ENCODE measurements at places on chromosomes 13 and 19.

DNA sequence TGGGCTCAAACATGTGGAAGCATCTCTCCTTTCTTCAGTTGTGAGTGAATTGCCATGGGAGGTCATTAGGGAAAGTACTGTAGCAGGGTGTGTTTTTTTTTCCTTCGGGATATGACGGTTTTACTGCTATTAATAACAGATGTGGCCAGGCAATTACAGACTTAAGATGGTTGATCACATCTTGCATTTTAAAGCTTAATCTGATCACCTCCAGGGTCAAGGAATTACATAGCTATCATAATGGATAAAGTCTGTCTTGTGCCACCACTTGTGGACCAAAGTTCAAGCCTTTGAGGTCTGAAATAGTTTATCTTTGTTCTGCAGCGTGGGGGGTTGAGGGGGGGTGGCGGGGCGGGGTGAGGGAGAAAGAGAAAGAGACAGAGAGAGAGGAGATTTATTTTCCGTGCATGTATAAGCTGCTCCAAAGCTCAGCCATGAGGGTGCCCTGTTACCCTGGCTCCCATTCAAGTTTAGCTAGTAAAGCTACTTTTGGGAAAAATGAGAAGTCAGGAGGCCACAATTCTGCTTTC is 5.5 kb upstream of the SERP2 start:
- DNase-seq: no peak

GRCh38 chr19:38496116-38496515 is 62.6 kb downstream of the RYR1 start:
- DNase-seq: no peak

DNA sequence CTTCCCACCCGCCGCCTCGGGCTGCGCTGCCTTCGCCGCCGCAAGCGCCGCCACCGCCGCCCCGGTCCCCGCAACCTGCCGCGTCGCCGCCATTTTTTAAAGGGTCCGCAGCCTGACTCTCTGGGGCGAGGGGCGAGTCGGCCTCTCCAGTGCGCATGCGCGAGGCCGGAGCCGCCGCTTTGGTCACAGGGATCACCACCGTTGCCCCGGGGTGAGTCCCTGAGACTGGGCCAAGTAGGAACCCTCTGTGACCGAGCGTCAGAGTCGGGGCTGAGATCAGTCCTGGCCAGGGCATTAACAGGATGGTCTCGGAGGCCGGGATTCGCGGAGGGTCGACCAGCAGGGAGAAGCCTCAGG is 42.6 kb downstream of the ZNF146 start:
- DNase-seq: no peak

DNA sequence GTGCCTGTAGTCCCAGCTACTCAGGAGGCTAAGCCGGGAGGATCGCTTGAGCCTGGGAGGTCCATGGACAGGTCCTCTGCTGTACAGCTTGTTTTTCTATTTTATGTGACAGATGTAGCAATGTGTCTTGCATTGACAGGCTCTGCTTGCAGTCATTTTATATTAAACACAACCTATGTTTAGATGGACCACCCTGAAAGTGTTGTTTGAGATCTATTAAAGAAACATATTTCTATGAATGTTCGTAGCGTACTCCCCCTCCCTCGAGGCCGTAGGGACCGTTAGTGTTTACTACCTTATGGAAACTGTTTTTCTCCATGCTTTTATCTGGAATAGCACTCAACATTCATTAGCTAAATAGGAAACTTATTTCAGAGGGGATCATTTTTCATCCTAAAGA is 64.9 kb upstream of the RNF113B start:
- no peak for DNase-seq

GRCh38 chr19:54949412-54949811 is 2.1 kb upstream of the NLRP7 start:
- DNase-seq: no peak

GRCh38 chr13:96900986-96901385 is 93.3 kb downstream of the OXGR1 start:
- DNase-seq: no peak

GRCh38 chr19:3095441-3096191 is 1.5 kb downstream of the GNA11 start:
- DNase-seq: no peak

GRCh38 chr13:80798576-80799133 is 457.7 kb upstream of the SPRY2 start:
- DNase-seq: no peak

GRCh38 chr13:108060111-108060510 is 155.2 kb downstream of the LIG4 start:
- no peak for DNase-seq
